ENCODE measurements at places on chromosomes 1 and 21.

GRCh38 chr1:63630666-63631065 lies 37.5 kb downstream of the PGM1 start:
- DNase-seq = no peak

DNA sequence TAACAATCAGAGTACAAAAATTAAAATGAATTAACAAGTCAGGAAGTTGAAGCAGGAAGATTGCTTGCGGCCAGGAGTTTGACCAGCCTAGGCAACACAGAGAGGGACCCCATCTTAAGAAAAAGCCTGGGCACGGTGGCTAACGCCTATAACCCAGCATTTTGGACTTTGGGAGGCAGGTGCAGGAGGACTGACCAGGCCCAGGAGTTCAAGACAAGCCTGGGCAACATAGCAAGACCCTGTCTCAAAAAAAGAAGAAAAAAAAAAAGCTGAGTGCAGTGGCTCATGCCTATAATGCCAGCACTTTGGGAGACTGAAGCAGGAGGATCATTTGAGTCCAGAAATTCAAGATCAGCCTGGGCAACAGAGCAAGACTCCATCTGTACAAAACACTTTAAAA lies 38.5 kb downstream of the TESK2 start:
- DNase-seq = no peak

DNA sequence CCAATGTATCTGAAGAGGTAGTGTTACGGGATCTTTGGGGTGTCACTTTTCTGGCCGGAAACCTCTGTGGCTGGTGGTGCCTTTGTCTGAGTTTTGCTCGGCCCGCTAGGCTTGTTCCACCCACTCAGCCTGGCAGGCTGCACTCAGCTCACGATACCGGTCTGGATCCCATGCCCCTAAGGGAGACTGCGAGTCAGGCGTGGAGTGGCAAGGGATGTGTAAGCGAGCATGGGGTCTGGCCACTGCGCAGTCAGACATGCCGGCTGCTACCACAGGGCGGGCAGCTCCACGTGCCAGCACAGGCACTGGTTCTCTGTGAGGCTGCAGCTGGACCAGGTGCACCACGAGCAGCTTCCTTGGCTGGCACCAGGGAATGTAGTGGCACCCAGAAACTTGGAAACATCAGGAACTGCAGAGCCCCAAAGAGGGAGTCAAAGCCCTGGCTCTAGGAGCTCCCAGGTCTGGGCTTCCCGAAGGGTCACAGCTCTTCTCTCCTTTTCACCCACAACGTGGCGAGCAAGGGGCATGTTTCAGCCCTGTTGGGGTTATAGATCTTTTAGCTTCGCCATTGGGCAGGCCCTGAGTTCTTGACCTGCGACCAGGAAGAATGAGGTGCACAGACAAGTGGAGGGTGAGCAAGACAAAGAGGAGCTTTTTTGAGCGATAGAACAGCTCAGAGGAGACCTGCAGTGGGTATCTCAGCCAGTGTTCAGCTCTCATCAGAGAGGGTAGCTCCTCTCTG lies 23.8 kb upstream of the LRRC8C start:
- peak; percentile 66 for DNase-seq

DNA sequence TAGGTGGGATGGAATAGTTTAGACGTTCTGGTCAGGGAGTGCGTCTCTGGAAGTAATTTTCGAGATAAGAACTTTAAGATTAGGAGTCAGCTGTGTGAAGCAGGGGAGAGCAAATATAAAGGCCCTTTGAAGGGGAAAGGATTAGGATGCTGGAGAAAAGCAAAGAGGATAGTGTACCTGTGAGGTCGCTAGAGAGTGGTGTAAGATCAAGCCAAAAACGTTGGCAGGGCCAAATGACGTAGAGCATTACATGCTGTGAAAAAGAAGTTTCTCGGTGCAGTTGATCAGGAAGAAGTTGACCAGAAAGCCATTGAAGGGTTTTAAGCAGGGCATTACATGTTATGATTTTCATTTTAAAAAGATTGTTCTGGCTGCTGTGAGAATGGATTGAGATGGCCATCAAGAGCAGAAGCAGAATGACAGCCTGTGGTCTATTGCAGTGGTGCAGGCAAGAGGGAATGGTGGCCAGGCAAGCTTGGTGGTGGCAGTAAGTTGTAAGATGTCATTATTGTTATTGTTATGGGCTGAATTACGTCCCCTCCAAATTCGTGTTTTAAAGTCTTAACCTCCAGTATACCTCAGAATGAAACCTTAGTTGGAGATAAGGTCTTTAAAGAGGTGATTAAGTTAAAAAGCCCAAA lies 113.6 kb upstream of the KIF26B start:
- DNase-seq = no peak

- peak; percentile 41 for DNase-seq
Measured at GRCh38 chr1:100538913-100539835, 1.2 kb downstream of the GPR88 start.

GRCh38 chr21:41709965-41710822 lies 56.7 kb downstream of the RIPK4 start:
- no peak for DNase-seq

GRCh38 chr1:2523891-2524609 lies 2.3 kb downstream of the PANK4 start:
- DNase-seq = peak; percentile 39

GRCh38 chr1:225577241-225577640 lies 75.7 kb downstream of the ENAH start:
- no peak for DNase-seq

DNA sequence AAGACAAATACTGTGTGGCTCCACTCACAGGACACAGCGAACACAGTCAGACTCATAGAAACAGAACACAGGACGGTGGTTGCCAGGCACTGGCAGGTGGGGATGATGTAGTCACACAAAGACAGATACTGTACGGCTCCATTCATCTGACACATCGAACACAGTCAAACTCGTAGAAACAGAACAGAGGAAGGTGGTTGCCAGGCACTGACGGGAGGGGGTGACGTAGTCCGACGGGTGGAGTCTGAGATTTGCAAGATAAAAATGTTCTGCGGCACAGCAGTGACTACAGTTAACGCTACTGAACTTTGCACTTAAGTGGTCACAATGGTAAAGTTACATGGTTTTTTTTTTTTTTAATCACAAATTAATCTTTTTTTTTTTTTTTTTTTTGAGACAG lies 18.7 kb downstream of the C21orf58 start:
- no peak for DNase-seq

DNA sequence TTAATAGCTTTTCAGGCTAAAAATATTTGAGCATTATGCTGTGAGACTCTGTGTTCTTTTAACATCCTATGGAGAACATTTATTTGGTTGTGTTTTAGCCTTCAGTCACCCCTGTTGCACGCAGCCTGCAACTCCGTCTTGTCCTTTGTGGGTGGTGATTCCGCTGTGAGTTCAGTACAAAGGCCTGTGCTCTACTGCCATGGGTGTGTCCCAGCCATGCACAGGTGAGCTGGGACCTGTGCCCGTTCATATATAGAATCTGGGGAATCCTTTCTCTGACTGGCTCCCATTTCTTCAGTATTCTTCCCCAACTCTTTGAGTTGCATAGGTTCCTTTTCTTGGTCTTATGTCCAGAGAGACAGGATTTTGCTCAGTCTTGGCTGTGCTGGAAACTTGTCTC lies 61.4 kb downstream of the ACTL8 start:
- no peak for DNase-seq

DNA sequence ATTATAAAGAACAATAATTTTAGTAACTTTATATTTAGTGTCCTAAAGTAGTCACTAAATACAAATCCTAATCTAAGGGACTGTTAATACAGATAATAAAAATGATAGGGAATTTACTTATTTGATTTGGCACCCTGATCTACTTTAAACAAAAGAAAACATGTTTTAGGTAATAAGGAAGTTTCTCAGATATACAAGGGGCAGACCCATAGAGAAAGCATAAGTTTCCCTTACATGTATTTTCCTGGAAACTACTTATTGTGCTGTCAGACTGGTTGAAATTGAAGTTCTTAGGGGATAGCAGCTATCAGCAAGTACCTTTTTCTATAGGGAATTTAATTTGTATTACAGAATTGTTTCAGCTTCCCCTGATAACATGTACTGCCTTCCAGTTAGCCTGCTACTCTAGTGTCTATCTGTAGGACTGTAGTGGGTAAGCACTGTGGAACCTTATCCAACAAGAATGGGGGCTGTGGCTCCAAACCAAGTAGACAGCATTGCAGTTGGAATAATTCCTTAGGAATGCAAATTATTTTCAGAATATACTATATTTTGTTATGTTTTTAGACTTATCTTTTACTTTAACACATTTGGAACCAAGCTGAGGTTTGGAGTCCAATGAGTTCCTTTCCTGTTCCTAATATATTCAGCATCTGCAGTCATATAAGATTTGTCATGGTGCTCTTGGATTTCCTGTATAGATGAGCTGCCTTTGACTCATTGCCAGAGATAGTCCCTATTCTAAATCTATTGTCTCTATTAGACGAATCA lies 14.7 kb downstream of the MSH4 start:
- DNase-seq = no peak

GRCh38 chr1:205343431-205344065 lies 13.2 kb downstream of the KLHDC8A start:
- no peak for DNase-seq

DNA sequence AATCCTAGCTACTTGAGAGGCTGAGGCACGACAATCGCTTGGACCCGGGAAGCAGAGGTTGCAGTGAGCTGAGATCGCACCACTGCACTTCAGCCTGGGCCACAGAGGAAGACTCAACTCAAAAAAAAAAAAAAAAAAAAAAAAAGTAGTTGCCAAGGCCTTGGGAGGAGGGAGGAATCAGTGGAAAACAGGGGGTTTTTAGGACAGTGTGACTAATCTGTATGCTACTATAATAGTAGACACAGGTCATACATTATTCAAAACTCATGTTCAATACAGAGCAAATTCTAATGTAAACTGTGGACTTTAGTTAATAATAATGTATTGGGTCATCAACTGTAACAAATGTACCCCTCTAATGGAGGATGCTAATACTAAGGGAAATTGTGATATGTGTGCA lies 51.7 kb upstream of the CTPS1 start:
- DNase-seq = no peak

DNA sequence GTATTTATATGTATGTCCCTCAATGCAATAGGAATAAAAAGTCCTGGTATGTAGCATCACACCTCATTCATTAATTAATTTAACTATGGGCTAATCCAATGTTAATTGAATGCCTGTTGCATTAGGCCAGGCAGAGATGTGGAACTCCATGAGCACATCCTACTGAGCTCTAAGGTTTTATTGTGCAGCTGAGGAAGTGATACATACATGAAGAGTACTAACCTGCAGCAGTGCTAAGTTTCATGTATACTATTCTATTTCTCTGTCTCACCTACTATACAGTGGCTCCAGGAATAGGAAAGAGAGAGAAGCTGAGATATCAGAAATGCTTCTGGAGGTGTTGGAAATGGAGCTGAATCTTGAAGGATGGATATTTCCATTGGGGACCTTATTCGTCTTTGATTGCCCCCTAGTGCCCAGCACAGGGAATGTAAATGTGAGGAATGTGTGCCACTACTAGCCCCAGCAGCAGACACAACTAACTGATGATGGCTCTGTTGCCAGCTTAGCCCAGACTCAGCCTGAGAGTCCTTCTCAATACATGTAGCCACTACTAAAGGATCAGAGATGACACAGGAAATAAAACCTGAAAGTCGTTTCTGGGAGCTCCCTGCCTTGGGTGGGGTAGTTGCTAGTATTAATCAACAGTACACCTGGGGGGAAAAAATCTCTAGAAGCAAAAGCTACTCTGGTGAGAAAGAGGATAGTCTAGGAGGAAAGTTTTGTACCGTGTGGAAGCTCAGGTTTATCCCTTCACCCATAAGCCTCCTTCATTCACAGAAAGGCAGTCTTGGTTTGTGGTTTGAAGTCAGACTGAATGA lies 173.3 kb upstream of the FOXD3 start:
- DNase-seq = no peak

DNA sequence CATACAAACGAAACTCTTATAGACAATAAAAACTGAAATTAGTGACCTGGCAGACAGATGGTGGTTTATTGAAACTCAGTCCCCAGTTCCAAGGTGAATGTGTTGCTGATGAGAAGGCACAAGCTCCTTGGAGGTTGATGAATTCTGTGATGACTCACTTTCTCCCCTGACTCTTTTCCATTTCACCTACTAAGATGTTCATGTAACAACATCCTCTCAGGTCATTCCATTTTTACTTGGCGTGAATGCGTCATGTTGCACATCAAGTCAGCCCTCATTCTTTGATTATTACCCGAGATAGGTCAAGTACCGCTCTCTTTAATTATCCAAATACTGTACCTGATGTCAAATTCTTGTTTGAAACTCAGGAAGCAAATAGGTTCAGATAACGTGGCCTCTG lies 10.1 kb upstream of the IL10RB start:
- DNase-seq = no peak

DNA sequence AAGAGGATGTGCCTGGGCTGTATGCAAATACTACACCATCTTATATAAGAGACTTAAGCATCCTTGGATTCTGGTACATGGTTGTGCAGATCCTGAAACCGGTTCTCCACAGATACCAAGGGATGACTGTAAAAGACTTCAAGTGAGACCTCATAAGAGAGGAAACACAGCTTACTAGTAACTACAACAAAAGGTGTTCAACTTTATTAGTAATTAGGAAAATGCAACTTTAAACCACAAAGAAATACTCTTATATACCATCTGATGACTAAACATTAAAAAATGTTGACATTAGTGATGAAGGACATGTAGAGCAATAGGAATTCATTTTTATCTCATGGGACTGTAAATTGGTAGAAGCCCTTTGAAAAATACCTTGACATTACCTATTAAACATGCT lies 102.7 kb downstream of the RASAL2 start:
- no peak for DNase-seq

DNA sequence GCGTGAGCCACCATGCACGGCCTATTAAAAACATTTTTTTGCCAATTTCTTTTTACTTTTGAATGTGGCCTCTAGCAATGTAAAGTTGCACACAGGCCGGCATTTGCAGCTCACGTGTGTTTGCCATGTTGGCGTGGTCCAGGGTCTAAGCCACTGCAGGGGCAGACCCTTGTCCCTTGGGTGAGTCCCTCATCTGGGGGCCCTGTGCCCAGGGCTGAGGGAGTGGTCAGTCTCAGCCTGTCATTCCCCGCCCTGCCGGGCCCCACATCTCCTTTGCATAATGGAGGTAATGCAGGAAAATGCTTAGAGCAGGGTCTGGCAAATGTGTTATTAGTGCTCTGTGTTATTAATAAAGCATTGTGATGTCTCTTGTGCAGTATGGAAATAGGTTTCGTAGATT lies 16.9 kb downstream of the AGPAT3 start:
- DNase-seq = no peak

- peak; percentile 61 for DNase-seq
Measured at GRCh38 chr1:28915031-28915895, 894 bp downstream of the EPB41 start.

GRCh38 chr1:235920596-235921375 lies 54.1 kb upstream of the LYST start:
- no peak for DNase-seq
